Stimulated activated CD4-positive, alpha-beta T cell treated with anti-CD3 and anti-CD28 coated beads, TNF-alpha, amount 100 ng/mL, for 24 hours (primary cell): ENCODE measurements at places on chromosomes 12 and 14.

GRCh38 chr12:13024531-13024916 is 19.7 kb upstream of the FAM234B start:
- DNase-seq: no peak

DNA sequence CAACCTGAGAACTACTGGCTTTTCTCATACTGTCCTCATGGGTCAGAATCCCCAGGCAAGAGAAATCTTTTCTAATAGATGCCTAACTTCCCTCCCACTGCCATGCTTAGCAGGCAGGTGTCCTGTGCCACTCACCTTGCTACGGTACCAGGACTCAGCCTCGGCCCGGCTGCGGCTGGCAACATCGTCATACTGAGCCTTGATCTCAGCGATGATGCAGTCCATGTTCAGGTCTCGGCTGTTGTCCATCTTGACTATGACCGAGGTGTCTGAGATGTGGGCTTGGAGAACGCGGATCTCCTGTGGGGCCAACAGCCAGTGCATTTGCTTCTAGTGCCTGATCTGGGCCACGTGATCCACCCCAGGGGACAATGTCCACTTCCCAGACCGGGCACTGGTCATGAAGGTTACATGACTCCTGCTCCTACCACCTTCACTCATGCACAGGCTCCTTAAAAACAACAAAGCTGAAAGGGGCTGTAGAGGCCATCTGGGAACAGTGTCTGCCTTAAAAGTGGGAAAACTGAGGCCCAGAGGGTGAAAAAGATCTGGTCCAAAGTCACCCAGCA is 4.1 kb downstream of the KRT85 start:
- no peak for DNase-seq

DNA sequence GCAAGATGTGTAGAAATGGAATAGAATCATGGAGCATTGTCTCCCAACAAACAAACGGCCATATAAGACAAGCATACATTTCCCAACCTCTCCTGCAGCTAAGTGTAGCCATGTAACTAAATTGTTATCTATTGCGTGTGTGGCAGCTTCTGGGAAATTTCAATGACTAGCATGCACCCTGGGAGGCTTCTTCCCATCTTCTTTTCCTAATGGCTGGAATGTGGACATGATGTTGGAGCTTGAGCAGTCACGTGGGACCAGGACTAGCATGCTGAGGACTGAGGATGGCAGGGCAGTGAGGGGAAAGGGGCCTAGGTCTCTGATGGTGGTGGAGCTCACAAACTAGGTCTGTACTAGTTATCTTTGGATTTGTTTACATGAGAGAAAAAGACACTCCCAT is 21.7 kb upstream of the CTDSP2 start:
- DNase-seq: no peak

DNA sequence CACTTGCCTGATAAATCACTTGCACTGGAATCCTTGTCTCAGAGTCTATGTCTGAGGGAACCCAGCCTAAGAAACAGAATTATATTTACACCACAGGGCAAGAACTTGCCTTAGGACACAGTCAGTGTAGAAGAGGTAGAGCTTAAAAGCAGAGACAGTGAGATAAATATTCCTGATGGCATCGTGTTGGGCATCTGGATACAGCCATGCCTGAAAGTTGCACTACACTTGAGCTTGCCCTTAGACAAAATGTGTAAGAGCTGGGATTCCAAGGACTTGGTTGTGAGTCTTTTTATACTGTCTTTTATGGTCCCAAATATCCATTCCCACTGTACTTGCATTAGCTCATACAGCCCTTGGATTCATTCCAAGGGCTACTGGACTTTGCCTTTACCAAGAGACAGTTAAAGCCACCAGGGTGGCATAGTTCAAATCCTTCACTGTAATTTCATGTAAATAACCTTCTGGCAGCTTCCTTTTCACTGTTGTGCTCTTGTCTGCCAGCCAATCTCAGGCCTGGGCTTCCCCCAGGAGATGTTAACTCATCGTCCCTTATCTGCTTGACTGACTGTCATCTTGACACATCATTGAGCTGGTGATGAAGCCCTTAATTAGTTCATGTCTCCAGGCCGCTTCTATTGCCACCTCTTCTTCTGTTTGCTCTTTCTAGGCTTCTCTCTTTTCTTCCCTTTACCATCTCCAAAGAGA is 577.9 kb upstream of the TBX3 start:
- no peak for DNase-seq

GRCh38 chr12:59708484-59708883 is 112.7 kb downstream of the SLC16A7 start:
- DNase-seq: no peak

GRCh38 chr14:68246786-68247105 is 427.2 kb downstream of the RAD51B start:
- DNase-seq: no peak

DNA sequence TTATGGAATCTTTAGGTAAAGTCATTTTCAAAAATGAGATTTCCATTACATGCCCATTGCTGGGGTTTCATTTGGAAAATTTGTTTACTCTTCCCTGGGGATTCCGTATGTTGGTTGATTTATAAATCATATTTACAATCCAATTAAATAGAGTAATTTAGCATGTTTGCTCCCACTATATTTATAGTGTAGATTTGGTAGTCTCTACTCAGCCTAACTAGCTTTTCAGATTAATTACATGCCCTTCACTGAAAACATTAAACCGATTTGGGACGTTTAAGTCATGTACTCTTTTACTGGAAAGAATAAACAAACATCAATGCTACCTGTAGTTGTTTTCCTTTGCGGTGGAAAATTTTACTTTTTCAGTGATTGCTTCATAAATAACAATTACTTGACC is 10.4 kb downstream of the PAX9 start:
- DNase-seq: no peak

- no peak for DNase-seq
These were observed 365 bp upstream of the CCDC88C start for GRCh38 chr14:91417983-91418386.

DNA sequence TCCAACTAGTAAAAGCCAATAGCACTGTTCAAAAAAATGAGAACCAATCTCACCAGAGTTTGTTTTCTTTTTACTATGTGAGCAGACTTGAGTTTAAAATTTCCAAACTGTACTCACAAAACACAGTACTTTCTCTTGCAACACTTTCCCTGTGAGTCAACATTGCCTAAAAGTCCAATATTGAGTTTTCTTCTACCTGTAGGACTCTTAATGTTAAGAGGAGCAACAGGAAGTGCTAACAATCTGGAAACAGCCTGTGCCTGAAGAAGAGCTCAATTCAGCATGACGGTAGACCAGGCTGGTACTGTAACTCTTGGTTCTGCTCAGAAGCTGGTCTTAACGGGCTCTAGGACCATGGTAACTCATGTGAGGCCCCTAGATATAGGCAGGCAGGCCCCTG is 144.3 kb downstream of the MED13L start:
- DNase-seq: no peak

DNA sequence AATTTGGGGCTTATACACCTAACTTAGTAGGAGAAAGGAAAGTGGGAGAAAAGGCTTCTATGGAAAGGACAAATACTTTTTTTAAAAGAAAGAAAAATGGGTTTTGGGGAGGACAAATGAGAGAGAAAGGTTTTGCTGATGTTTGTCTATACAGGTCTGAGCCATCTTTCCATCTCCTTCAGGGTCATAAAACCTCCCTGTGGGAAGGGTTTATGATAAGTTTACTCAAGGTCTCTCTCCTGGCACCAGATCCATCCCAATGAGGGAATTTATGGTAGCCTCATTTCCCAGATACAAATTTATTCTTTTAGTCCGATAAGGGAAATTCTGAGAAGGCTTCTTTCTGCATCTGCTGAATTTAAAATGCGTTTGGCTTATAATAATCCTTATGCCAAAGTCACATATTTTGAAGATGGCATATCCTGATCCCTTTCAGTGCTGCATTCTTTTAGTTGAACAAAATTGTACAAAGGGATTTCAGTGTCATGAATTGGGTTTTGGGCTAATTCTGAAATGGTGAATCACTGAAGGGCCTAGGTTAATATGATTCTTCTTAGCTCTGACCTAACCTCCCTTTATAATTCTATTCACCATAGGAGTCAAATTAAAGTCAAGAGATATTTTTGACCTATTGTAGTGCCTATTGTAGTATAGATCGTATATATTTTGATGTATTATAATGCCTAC is 173.5 kb upstream of the DYRK2 start:
- DNase-seq: no peak

DNA sequence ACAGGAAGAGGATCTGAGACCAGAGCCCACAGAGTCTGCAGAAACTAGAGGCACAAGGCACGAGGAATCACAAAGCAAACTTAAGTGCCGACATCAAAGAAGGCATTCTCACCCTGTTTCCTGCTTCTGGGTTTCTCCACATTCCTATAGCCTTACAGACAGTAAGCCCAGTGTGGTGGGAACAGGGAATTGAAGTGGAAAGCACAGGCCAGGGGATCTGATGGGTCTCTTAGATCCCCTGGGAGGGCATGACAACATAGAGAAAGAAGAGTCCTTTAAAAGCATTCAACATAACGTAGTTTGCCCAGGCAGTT is 75.6 kb upstream of the FRMD6 start:
- no peak for DNase-seq

DNA sequence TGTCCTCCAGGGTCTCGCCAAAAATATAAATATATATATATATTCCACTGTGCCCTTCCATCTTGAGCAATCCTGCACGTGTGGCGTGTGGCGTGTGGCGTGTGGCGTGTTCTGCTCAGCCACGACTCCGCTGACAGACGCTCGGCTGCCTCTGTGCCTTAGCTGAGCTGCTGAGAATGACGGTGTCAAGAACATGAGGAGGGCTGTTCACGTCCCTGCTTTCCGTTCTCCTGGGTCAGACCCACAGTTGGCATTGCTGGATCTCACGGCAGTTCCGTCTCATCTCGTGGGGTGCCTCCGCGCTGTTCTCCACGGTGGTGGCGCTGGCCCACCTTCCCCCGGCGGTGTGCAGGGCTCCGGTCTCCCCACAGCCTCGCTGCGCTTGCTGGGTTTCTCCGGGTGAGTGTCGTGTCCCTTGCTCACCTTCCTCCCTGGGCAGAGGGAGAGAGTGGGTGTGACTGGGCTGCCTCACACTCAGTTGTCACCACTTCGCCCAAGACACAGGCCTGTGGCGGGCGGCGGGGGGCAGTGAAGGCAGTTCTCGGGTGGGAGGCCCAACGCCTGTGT is 9.4 kb downstream of the GPR132 start:
- no peak for DNase-seq

DNA sequence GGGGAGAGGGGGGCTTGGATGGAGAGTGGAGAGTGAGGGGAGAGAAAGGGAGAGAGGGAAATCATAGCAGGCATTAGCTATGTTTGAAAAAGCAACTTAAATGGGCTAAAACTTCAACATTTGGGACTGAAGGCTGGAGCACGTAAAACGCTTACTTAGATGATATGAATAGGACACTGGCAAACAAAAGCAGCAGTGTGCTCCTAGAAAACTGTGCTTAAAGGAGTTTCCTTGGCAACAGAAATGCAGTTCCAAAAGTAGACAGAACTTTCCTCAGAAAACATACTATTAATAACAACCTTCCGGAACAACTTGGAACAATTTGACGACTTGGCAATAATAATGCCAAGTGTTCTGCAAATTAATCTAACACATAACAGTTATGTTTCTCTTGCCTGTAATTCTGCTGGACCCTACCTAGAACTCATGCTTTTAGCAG is 235.5 kb upstream of the NPAS3 start:
- no peak for DNase-seq

DNA sequence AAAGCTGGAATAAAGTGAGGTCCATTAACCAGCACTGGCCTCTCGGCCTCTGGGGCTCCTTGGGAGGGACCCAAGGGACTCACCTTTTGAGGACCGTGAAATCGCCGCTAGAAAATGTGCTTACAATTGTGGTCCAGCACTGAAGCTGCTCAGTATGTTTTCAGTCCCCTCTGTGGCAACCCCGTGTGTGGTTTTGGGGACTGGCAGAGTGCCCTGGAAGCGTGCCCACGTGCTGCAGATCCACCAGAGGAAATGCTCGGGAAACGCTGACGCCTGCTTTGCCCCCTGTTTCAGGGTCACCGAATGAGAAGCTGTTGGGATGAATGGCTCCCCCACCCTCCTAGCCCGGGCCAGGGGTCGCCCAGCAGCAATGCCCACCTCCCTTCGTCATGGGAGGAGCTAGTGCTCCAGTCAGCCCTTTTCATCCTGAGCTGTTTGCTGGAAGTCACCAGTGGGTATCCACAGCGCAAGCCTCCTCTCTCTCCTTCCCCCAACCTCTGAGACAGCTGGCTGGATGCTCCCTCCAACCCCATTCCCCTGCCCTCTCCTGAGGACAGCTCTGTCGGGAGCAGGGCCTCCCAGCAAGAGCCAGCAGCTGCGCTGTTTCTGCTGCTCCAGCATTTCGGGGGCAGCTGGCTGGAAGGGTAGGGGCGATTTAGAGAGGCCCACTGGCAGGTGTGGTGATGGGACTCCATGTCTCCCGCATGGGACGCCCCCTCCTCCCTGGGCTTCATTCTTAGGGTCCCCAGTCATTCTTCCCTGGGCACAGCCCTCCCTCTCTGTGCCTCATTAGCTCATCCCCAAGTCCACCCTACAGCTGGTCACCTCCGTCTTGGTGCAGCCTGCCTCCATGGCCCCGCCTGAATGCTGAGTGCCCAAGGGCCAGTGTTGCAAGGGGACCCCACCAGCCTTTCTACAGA is 33.2 kb upstream of the PPP1R13B start:
- no peak for DNase-seq

- DNase-seq: no peak
These were observed 22.2 kb upstream of the CFAP54 start for GRCh38 chr12:96466939-96467751.

- no peak for DNase-seq
These were observed 103.6 kb downstream of the DAAM1 start for GRCh38 chr14:59292028-59292427.

DNA sequence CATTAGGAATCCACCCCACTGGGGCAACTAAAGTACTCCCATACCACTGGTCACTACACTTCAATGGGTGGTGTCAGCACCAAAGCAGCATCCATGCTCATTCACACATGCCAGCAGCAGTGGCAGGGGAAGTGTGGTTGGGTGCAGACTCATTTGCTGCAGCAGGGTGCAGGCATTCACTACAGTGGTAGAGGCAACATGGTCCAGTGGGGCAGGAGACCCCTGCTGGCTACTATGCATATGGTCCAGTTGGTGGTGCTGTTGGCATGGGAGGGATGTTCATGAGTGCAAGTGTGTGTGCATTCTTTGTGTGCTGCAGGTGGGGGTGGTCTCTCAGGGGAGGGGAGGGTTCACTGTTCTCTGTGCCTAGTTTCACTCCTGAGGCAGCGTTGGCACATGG is 908.4 kb upstream of the NOVA1 start:
- DNase-seq: no peak

GRCh38 chr12:121443193-121443870 is 43.4 kb downstream of the RNF34 start:
- peak; percentile 70 for DNase-seq
